Activated CD4-positive, alpha-beta T cell treated with anti-CD3 and anti-CD28 coated beads, Interleukin-2, amount 50 U/mL, for 24 hours (primary cell): ENCODE measurements at places on chromosomes 3 and 15.

DNA sequence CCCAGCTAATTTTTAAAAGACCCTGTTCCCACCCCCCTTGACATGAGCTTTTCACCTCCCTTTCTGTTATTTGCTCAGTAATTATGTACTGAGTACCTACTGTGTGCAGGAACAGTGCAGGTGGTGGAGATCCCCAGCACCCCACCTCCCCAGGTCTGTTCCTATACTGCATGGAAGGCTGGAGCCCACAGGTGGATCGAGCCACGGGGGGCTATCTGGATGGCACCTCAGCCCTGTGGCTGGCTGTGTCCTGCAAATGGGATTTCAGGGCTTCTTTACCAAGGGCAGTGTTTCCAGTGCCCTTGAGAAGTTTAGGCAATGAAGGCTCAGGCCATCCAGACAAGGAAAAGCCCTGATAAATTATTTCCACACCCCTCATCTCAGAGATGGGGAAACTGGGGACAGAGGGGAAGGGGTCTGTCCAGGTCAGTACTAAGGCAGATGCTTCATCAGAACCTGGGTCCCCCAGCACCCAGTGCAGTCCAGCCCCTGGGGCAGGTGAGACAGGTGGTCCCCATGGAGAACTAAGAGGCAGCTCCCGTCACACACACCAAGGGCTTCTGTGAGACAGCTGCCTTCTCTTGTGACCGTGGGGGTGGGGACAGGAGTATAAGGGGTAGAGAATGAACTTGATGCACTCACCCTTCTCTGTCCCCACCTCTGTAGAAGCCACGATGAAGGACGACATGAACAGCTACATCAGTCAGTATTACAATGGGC is 109.6 kb downstream of the ETFA start:
- no peak for DNase-seq

DNA sequence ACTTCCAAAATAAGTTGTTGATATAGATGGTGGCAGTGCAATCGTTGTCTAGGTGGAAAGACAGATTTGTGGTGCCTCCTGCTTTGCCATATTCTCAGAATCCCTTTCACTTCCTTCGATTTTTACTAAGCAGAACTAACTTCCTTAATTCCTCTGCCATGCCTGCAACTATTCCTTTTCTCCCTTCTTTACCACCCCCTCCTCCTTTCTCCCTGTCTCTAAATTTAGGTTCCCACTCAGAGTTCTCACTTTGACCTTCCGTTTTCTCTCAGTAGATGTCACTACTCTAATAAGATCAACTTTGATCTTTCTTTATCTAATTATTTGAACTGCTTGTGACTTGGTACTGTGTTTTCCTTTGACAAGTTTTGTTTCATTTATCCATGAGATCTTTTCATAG is 351.2 kb downstream of the LPP start:
- no peak for DNase-seq

DNA sequence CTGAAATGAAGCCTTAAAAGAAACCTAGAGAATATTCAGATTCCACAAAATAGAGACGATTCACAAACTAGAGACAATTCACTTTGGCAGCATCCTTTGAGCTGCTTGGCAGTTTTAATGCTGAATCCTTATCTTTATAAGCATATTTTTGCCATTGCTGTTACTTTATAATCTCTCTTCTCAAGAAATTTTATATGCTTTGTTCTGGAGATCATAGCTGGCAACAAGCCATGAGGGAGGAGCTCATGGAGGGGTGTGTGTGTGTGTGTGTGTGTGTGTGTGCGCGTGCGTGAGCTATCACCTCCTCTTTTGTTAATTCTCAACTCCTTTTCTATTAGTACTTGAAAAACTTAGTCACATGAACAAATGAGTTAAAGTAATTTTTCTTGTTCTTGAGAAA is 495.0 kb upstream of the RGMA start:
- no peak for DNase-seq

DNA sequence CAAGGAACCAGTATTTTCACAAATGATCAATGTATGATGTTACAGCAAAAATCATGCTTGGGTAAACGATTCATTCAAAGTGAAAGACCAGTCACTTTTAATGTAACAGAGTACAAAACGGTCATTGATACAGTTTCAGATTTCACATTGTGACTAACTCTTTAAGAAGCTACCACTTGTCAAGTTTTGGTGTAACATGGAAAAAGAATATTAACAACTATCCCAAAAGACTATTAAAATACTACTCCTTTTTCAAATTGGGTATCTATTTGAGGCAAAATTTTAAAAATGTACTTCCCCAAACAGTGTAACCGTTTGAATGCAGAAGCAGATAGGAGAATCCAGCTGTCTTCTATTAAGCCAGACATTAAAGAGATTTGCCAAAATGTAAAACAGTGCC is 31.7 kb downstream of the AKAP13 start:
- no peak for DNase-seq

GRCh38 chr3:150783920-150784746 is 21.2 kb upstream of the SIAH2 start:
- DNase-seq: no peak

DNA sequence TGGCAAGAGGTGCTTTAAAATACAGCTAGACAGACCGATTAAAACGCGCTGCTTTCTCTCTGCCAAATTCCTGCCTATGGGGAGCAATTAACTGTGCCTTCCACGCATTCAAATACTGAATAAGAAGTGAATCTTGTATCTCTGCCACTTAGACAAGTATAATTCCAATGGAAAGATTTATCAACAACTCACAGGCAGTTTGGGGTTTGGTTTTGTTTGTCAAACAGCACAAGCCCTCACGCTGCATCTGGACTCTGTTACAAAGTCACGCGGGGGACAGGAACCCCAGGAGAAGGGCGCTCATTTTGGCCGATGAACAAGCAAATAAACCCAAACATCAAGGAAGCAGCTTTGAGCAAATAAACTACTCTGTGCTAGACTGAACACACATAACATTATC is 61.8 kb upstream of the TMCO5A start:
- no peak for DNase-seq

DNA sequence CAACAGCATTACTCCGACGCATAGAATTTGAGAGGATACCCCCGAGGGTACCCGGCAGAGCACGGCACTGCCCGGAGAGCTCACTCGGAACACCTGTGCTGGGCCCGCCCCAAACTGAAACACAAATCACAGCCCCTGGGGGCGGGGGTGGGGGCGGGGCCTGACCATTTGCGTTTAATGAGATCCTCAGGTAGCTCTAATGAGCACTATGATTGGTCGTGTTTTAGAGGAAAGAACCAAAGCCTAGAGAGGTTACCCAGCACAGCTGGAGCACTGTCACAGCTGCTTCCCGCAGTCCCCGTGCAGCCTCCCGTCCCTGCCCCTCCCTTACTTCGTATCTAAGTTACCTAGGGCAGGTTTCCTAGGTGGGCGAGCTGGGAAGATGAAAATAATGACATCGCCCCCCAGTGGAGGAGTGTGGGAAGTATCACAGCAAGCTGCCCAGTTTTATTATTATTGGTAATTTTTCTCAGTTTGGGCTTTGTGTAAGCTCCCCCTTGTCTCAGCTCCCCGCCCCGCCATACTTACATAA is 187.1 kb downstream of the PDE8A start:
- peak; percentile 39 for DNase-seq

DNA sequence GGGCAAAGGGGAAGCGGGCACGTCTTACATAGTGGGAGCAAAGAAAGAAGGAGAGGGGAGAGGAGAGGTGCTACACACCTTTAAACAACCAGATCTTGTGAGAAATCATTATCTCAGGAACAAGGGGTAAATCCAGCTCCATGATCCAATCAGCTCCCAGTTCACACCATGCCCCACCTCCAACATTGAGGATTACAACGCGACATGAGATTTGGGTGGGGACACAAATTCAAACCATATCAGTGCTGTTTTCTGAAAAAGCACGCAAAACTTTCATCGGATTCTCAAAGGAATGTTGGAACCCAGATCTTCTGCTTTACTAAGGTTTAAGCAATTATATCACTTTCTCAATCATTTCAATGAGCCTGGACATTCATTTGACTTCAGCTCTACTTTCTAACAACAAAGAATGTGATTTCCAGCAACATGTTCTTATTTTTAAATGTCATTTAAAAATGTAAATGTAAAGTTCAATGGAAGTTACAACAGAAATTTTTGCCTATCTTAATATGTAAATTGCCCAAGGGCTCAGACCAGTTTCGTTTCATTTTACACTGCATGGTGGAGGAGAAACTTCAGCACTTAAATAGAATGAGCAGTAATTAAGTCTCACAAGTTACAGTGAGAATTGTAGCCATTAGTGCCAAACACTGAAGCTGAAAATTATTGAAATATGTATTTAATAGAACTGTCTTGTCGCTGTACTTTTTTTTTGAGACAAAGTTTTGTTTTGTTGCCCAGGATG is 8.4 kb upstream of the CCDC54 start:
- DNase-seq: no peak

DNA sequence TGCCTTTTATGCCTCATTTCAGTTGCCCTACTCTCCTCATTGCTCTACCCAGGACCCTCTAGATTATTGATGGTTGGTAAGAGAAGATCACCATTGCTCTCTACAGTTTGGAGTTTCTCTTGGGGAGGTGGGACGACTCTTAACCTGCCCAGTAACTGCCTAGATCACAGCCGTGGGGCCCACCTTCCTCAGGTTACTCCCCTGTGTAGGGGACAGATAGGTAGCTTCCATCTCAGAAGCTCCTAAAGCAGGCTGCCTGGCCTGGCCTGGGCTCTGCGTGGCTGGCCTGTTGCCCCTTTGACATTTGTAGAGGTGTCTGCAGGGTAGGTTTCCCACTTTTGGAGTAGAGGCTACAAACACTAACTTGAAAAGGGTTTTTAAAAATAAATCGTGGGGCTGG is 42.7 kb downstream of the TRIM71 start:
- no peak for DNase-seq

- no peak for DNase-seq
These were observed 15.1 kb downstream of the CLDN1 start for GRCh38 chr3:190307164-190307545.

DNA sequence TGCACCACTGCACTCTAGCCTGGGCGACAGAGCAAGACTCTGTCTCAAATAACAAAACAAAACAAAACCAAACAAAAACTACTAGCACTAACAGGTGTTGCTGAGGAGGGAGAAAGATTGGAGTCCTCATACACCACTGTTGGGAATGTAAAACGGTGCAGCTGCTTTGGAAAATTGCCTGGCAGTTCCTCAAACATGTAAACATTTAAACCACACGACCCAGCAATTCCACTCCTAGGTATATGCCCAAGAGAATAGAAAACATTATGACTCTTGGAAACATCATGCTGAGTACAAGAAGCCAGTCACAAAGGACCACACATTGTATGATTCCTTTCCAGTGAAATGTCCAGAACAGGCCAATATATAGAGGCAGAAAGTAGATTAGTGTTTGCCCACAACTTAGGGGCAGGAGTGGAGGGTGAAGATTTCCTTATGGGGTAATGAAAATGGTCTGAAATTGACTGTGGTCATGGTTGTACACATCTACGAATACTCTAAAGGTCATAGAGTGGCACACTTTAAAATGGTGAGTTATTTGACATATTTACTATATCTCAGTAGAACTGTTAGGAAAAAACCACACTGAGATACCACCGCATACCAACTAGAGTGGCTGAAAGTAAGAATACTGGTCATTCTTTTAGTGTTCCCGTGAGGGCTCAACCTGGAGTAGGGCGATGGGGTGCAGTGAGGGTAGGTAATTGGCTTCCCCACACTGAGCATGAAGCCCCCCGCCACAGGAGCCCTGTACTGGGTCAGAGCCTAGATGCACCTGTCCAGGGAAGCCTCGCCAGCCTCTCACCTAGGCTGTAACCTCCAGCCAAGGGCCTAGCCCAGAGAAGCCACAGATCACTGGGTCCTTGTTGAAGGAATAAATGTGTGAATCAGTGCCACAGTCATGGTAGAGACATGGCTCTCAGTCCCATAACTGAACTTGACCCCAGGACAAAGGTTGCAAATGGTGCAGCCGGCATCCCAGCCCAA is 131.1 kb downstream of the NUP210 start:
- no peak for DNase-seq
